Dorsolateral prefrontal cortex (tissue), 122 donors: ENCODE measurements at places on chromosomes 6 and 20.

DNA sequence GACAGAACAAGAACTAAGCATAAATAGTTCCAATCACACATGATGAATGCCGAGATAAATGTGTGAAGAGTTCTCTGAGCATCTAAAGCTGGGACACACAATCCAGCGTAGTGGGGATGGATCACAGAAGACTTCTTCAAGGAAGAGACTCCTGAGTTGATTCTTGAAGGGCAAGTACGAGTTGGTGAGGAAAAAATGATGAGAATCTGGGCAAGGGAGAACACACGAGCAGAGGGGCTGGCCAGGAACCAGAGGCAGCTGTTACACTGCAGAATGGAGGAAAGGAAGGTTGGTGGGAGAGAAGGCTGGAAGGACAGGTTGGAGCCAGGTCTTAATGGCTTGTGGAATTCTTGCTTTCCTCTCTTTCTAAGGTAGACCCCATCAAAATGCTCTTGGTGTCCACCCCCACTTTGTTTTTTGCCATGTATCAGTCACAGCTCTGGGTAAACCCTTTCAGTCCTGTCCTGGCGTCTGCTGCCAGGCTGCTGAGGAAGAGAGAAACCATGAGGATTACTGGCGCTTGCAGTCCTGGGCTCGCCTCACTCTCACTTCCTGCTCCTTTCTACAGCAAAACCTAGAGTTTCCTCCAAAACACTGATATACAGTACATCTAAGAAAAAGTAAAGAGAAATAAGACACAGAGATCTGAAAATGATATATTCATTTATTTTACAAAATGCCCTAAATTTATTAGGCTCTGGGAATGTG lies 127.6 kb upstream of the FAM184A start:
- no peak for DNase-seq

- no peak for DNase-seq
These were observed 1.4 kb downstream of the CST3 start for GRCh38 chr20:23636182-23636907.

DNA sequence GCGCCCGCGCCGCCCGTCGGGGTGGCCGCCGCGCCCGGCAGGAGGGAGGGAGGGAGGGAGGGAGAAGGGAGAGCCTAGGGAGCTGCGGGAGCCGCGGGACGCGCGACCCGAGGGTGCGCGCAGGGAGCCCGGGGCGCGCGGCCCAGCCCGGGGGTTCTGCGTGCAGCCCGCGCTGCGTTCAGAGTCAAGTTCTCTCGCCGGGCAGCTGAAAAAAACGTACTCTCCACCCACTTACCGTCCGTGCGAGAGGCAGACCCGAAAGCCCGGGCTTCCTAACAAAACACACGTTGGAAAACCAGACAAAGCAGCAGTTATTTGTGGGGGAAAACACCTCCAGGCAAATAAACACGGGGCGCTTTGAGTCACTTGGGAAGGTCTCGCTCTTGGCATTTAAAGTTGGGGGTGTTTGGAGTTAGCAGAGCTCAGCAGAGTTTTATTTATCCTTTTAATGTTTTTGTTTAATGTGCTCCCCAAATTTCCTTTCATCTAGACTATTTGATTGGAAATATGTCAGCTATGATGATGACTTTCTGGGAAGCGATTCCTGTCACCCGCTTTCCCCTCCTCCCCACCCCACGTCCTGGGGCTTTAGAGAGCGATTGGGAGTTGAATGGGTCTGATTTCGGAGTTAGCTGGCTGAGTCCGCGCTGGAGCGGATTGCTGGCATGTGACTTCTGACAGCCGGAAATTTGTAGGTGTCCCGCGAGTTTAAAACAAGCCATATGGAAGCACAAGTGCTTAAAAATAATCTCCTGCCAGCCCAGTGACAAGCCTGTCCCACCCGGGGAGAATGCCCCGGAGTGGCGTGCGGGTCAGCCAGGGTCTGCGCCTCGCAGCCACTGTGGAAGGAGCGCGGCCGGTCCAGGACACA lies 1.1 kb downstream of the ESR1 start:
- DNase-seq: no peak

DNA sequence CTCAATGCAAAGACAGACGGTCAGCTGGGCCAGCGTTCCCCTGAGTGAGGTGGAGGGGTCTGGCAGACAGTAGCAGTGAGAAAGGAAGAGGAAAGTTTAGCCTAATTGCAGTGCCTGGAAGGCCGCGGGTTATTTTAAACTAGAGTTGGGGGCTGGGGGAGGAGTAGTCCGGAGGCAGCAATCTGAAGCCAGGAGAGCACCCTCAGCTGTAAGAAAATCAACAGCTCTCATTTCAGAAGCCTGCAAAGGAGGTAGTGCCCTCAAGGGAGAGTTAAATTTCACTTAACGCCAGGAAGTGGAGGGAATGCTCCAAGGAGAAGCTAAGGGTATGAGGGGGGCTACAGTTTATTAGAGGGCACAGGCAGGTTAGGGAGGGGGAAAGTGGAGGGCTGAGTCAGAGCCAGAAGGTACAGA lies 26.9 kb downstream of the RING1 start:
- DNase-seq: no peak

DNA sequence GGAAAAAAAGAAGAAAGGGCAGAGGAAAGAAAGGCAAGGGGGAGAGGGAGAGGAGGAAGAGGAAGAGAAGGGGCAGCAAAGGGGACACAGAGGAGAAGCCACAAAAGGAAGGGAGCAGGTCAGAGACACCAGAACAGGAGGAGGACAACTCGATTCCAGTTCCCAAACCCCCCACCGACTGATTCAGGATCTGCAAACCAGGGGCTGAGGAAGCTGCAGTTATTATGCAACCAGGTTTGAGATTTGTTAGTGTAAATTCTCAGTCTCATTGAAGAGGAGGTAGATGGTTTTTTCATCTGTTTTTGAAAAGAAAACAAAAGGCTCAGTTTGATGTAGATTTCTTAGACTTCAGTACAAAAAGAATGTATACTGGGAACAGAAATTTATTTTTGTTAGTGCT lies 202.8 kb downstream of the FOXC1 start:
- DNase-seq: no peak

DNA sequence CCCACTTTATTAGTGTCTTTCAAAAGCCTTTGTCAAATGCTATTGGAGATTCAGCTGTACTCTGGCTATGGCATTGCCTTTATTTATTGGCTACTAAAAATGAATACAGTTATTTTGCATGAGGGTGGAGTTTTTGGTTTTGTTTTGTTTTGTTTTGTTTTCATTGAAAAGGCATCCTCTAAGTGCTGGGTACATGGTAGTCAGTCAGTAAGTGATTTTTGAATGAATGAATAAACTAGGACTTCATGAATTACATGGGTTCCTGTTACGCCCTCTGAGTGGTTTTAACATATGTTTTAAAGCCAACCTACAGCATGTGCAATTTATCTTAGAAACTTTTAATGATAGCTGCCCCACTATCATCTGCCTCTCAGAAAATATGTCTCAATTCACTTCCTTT lies 38.9 kb upstream of the ENPP1 start:
- no peak for DNase-seq

- DNase-seq: no peak
These were observed 56.8 kb downstream of the SNX9 start for GRCh38 chr6:157879873-157880254.

DNA sequence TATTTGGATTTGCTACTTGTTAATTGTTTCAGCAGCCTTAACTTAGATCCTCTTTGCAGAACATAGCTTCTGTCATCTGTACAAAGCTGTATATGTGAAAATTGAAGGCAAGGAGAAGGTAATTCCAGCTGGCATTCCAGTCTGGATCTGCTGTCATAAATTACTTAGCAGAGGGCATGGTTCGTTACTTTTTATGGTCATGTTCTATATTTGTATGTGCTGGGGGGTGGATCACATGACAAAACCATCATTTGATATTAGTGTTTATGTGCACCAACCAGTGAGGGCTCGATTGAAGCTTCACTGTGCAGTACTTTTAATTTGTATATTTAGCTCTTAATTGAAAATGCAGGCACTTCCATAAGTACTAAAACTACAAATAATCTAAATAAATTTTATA lies 80.2 kb downstream of the CAP2 start:
- DNase-seq: no peak
